Progenitor cell of endocrine pancreas (in vitro differentiated cells): ENCODE measurements at places on chromosomes 1 and 21. TPM values are rescaled to one million over a fixed set of nuclear protein-coding genes. Genes with fewer than 3 reads are reported as not detected.

The HSD11B1 gene
- total RNA-seq, result not detected in 2 replicates

GRCh38 chr1:237932816-237933215 lies 42.1 kb upstream of the ZP4 start:
- no peak for DNase-seq

The MED8 gene
- 30.2 and 30.4 TPM in 2 replicates for total RNA-seq

The LINGO4 gene
- total RNA-seq, result not detected in 2 replicates

The UQCRHL gene
- 2.4 and 3.5 TPM in 2 replicates for total RNA-seq

DNA sequence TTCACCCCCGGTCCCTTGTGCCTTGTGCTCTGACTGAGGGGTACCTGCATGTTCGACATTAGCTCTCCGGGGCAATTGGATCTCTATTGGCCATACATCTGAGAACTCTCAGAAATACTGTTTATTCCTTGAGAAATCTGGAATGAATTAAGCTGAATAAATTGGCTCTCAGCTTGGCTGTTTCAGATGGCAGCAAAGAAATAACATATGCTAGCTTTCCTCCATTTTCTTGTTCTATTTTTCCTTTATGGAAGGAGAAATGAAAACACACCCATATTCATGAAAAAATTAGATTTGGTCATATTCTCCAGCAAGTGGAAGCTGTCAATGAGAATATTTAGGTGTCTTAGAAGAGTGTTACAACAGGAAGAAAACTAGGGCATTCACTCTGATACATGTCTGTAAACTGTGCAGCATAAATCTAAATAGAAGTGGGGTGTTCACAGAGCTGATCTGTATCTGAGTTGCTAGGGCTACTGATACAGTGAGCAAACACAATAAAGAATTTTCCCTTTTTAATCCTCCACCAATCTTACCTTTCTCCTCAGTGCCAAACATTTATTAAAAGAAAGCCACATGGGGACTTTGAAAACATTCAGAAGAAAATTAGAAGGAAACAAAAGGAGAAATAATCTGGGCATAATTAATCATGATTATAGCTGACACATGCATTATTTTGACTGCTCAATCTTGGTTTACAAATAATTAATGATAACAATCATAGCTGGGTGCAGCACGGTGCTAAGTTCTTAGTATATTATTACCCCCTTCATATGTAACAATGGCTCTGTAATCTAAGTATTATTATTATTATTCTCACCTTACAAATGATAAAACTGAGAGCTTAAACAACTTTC lies 671.9 kb upstream of the USP24 start:
- no peak for DNase-seq
